HCT116 (cell line): ENCODE measurements at places on chromosomes 13 and 19. TPM values are rescaled to one million over a fixed set of nuclear protein-coding genes. Genes with fewer than 3 reads are reported as not detected.

The LSM14A gene
- total RNA-seq, result 120 TPM

The XRCC1 gene
- total RNA-seq, result 37.4 TPM

The SHANK1 gene
- total RNA-seq, result 3.0 TPM

The C5AR1 gene
- total RNA-seq, result 6.5 TPM

The GRIN3B gene
- total RNA-seq, result 0.69 TPM
